ENCODE measurements at places on chromosomes 1 and 21.

GRCh38 chr21:34499116-34499515 lies 12.9 kb downstream of the KCNE1 start:
- no peak for DNase-seq

- DNase-seq, result no peak
These were observed 273.8 kb downstream of the KCNJ6 start for GRCh38 chr21:37642493-37642892.

- no peak for DNase-seq
These were observed 27.2 kb downstream of the OVAAL start for GRCh38 chr1:180585994-180586359.

DNA sequence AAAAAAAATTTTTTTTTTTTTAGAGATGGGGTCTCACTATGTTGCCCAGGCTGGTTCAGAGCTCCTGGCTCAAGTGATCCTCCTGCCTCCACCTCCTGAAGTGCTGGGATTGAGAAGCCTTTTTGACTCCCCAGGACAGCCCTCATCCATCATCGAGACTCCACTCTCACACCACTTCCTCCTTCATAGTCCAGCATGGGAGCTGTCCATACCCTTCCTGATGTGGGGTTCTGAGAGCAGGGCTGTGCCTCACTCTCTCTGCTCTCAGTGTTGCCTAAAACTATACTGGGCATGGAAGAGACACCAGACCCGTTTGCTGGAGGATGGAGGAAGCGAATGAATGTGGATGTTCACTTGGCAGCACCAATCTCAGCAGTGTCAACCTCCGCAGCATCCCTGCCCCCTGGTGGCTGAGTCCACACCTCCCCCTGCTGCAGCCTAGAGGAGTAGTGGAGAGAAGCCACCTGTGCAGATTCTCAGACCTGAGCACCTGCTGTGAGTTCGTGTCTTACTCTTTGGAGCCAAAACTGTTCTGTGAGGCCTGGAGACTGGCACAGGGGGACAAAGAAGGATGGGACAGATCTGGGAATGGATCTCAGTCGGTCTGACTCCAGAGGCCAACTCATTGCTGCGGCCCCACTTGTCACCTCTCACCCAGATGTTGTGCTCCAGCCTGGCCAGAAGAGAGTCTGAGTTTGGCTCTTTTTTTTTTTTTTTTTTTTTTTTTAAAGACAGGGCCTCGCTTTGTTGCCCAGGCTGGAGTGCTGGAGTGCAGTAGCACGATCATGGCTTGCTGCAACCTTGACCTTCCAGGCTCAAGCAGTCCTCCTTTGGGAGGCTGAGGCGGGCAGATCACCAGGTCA lies 17.7 kb downstream of the TINAGL1 start:
- no peak for DNase-seq

DNA sequence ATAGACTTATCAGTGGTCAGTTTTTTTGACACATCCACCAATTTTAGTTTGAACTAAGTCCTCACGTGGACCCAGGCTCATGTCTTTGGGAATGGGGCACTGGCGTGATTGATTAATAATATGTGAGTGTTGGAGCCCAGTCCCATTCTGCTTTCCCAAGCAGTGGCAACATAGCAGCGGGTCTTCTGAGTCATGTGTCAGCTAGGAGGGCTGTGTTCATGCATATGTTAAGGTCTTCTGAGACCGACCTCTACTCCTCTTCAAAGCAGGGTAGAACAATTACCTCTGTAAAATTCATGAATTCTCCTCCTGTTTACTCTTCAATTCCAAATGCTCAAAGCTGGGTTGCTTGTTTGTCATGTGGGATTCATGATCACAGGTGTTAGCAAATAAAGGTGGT lies 291.3 kb downstream of the CAMTA1 start:
- DNase-seq, result no peak

- DNase-seq, result peak; percentile 46
These were observed 57.6 kb upstream of the KIF1B start for GRCh38 chr1:10152709-10153284.

GRCh38 chr1:50615036-50615750 lies 191.9 kb upstream of the DMRTA2 start:
- DNase-seq, result no peak

DNA sequence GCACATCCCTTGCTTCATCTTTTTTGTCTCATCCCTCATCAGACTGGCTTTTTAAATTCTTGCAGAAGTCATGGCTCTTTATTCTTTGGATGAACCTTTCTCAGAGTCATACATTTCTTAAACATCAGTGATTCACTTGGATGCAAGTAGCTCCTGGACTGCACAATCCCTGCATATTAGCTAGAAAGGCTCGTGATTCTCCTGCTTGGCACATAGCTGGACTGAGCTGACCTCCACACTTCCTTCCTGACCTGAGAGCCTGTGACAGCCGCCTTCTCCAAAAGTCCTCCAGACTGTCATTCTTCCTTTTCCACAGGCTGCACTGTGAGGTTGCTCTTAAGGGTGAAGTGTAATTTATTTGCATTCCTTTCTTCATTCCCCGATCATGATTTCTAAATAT lies 109.4 kb downstream of the RGL1 start:
- DNase-seq, result no peak

DNA sequence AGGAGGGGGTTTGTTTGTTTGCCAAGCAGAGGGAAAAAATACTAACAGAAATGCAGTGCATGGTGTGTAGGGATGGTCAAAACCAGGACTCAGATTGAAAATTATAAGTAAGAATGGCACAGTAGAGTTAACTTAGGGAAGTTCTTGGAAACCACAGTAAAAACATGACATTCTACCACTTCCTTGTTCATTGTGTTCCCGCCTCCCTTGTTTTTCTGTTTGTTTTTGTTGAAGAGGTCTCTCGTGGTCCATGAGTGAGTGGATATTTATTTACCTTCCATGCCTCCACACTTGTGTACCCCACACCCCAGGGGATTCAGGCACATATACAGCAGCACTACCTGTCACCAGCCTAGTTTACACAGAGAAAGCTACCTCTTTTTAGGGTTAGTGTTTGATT lies 69.6 kb downstream of the OLFML2B start:
- no peak for DNase-seq

GRCh38 chr1:2190491-2190976 lies 4.0 kb downstream of the FAAP20 start:
- no peak for DNase-seq

- DNase-seq, result peak; percentile 77
These were observed 11.5 kb downstream of the BCAR3 start for GRCh38 chr1:93670141-93670540.

DNA sequence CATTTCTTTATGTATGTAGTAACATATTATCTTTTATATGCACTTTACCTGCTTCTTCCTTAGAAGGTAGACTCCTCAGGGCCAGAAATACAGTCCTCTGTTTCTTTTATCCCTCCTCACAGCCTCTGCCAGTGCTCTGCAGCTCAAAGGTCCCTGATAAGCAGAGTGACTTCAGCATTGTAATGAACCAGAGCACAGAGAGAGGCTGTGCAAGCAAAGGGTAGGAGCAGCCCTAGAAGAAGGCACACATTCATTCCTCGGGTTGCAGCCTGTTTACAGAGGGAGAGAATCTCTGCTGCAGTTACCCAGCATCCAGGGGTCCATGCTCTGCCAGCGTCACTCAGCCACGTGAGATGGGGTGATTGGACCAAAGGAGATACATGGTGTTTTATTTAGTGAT lies 101.1 kb downstream of the RHOU start:
- DNase-seq, result no peak

DNA sequence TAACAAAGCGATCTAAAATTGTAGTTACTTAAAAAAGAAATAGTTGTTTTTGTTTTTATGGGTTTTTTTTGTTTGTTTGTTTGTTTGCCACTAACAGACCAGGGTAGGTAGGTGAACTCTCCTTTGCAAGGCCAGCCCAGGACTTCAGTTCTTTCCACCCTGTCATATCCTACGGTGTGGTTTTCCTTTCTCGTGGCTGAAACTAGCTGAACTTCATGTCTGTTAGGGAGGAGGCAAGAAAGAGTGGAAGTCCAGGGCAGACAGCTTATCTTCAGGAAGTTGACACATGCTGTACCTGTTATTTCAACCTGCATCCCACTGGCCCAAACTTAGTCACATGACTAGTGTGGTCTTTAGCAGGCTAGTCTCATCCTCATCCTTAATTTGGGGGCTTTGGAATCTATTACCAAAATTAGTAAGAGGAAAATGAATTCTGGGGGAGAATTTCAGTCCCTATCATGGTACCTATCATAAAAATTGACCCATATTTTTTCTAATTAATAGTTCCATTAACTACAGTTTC lies 62.9 kb upstream of the LRRC7 start:
- DNase-seq, result no peak

DNA sequence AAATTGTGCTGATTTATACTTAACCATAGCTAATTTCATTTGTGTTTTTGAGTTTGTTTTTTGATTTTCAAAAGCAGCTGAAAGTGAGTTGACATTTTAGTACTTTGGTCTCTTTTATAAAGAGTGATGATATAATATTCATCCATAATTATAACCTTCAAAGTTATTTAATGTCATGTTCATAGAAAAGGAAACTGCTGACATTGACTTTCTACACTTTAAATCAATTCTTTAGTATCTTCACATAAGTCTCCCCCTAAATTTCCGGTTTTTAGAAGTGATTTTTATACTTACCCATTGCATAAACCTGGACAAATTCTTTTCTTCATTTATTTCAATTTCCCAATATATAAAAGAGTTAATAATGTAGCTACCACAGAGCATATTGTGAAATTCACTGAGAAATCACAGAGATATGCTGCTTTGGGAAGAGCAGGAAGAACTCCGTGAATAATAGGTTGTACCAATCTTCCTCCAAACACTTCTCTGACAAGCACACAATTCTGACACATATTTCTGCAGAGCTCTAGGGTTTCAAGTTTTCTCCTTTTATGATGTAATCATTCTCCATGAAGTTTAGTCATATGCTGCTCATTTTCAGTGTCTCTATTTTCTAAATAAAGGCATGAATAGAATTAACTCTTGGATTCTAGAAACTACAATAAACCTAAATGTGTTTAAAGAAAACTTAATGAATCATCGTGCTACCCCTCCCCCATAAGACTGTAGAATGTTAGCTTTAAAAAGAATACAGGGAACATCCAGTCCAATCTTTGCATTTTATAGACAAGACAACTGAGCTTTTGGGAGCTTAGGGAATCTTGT lies 25.6 kb upstream of the CDC42BPA start:
- DNase-seq, result peak; percentile 57

GRCh38 chr1:55107101-55107500 lies 67.8 kb downstream of the PCSK9 start:
- no peak for DNase-seq

DNA sequence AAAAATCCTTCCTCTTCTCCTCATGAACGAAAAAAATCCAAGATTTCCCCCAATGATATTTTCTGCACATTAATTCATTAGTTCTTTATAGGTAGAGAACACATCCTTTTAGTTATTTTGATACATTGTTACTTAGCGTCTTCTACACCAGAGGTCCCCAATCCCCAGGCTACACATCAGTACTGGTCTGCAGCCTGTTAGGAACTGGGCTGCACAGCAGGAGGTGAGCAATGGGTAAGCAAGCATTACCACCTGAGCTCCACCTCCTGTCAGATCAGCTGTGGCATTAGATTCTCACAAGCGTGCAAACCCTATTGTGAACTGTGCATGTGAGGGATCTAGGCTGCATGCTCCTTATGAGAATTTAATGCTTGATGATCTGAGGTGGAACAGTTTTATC lies 13.0 kb downstream of the EXTL2 start:
- DNase-seq, result no peak

GRCh38 chr21:35071347-35071746 lies 22.2 kb upstream of the RUNX1 start:
- DNase-seq, result no peak

DNA sequence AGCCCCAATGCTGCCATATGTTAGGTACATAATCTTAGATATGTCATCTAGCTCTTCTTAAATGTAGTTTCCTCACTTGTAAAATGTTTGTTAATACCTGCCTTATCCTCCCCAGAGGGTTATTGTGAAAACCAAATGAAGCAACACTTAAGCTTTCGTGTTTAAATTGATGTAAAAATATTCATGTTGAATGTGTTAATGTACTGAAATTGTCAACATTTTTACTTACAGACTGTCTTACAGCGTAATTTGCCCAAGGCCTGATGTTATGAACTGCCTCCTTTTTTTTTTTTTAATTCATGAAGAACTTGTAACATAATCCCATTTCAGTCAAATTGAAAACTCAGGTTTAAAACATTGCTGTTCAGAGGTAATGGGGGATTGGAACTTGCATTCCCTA lies 25.6 kb upstream of the ENAH start:
- no peak for DNase-seq

GRCh38 chr1:106688446-106688845 lies 368.0 kb upstream of the PRMT6 start:
- no peak for DNase-seq

- DNase-seq, result no peak
These were observed 29.8 kb downstream of the SHISAL2A start for GRCh38 chr1:52662645-52663313.

DNA sequence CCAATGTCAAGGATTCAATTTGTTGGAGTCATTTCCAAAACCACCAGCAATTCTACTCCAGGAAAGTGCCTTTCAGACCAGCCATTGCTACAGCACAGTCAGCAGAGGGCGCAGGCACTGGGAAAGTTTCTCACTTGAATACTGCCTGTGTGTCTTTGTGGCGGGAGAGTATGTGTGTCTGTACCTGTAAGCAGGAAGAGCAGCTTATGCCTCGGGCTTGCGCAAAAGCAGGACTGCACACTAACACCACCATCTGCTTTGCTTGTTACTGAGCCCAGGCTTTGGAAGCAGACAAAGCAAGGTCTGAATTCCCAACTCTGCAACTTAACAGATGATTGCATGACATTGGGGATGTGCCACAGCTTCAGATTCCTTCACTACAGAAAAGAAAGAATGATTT lies 7.0 kb upstream of the CTSE start:
- peak; percentile 57 for DNase-seq

DNA sequence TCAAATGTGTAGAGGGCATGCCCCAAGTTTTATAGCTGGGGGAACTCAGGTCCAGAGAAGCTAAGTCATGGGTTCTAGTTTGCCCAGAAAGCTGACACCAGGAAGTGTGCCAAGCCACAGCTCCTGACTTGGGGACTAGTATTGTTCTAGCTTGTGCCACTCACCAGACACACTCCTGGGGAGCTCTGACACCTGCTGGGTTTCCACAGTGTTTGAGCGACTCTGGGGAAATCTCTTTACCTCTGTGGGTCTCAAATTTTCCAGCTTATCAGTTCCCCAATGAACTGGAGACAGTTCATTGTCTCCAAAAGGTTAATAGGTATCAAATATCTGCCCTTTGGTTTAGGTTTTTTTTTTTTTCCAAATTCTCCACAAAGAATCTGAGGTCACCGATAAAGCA lies 4.2 kb downstream of the KISS1 start:
- DNase-seq, result no peak

GRCh38 chr1:45753248-45754037 lies 3.0 kb upstream of the IPP start:
- DNase-seq, result no peak

GRCh38 chr1:4871373-4871772 lies 217.0 kb downstream of the AJAP1 start:
- DNase-seq, result no peak

Data from brain microvascular endothelial cell (primary cell).